ENCODE measurements at places on chromosomes 5 and 9.
A peak's percentile ranks its signal among the peaks of the same experiment; 100 is the strongest.

- DNase-seq, result no peak
These were observed 236.9 kb downstream of the PDE4D start for GRCh38 chr5:59656351-59657254.

DNA sequence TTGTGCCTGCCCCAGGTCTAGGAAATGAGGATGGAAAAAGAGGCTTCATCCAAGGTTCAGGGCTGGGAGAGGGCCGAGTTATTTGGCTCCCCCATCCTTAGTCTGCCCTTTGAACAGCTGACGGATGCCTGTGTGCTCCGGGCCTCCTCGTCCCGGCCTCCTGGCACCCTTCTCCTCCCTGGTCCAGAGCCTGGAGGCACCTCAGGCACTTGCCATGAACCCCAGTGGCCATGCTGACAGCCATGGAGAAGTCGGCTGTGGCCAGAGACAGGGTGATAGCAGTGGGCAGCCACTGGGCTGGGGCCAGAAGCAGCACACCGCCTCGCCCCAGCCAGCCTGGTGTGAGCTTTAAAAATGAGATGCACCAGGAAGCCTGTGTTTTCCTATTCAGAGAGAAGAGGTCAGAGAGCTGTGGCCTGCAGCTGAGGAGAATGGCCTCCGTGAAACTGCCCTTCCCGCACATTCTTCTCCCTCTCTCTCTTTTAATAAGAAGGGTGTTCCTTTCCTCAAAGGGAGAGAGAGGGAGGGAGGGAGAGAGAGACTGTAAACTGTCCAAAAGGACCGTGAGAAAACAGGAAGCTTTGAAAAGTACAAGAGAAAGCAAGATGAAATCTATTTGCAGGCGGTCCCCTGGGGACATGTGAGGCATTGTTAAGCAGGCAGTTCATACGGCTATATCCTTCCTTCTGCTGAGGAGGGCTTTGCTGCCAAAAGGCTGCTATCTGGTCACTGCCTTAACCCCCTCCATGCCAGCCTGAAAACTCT lies 55.3 kb downstream of the ZNF366 start:
- no peak for DNase-seq

DNA sequence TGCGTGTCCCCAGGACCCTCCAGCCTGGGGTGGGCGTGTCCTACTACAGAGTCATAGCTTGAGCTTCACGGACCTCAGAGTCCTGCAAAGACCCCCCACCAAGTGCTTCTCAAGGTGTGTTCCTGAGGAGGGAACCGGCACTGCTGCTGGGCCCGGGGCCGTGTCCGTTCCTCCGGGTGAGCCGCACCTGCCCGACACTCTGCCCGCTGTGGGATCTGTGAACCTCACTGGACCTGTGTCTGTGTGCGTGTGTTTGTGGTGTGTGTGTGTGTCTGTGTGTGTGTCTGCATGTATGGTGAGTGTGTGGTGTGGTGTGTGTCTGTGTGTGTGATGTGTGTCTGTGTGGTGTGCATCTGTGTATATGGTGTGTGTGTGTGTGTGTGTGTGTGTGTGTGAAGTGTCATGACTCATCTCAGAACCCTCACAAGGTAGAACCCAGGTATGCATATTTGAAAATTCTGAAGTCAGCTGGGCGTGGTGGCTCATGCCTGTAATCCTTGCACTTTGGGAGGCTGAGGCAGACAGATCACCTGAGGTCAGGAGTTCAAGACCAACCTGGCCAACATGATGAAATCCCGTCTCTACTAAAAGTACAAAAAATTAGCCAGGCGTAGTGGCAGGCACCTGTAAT lies 40.9 kb upstream of the RXRA start:
- no peak for DNase-seq

- DNase-seq, result no peak
These were observed 26.6 kb upstream of the PIP5K1B start for GRCh38 chr9:68678430-68678829.

DNA sequence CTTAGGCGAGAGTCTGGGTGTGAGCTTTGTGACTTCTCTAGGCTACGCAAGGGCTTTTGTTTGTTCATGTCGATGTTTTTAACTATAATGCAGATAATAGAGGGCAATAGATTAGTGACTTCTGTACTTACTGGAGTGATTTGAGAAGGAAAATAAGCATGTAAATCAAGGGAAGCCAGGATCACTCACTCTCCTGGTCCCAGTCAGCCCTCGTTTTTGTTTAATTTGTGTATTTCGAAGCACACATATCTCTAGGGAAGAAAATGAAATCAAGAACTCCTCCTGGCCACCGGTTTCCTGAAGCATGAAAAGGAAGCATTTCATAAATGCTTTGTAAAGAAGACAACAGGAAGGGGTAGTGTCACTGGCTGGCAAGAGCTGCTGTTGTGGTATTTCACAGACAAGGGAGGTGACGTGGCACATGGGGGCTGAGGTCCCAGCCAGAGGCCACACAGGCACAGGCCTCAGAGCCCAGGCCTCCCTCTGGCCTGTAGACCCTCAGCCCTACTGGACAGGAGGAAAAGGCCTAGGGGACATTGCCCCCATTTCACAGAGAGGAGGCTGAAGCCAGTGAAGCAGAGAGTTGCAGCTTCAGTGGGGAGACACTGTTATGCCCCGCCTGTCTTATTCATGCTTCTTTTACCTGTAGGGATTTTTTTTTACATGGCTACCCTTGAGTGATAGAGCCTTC lies 34.1 kb downstream of the IRF1 start:
- no peak for DNase-seq

- DNase-seq, result no peak
These were observed 240.2 kb downstream of the ARHGAP26 start for GRCh38 chr5:143010351-143010750.

GRCh38 chr5:172793577-172794488 lies 22.8 kb upstream of the DUSP1 start:
- DNase-seq, result no peak

GRCh38 chr5:82735160-82735789 lies 341.9 kb downstream of the TMEM167A start:
- no peak for DNase-seq

DNA sequence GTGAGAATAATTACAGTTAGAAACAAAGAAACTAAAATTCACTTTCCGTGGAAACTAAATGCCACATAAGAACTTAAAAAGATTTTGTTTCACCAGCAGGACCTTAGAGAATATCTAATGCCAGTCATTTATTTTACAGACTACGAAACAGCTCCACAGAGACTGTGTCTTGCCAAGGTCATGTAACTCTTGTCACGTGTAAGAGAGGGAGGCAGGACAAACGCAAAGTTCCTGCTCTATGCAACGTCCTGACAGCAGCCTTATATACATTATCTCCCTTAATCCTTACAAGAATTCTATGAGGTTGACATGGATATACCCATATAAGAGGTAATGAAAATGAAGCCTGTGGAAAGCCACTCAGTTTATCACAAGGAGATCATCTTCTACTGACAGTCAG lies 39.4 kb downstream of the CTNNAL1 start:
- no peak for DNase-seq

DNA sequence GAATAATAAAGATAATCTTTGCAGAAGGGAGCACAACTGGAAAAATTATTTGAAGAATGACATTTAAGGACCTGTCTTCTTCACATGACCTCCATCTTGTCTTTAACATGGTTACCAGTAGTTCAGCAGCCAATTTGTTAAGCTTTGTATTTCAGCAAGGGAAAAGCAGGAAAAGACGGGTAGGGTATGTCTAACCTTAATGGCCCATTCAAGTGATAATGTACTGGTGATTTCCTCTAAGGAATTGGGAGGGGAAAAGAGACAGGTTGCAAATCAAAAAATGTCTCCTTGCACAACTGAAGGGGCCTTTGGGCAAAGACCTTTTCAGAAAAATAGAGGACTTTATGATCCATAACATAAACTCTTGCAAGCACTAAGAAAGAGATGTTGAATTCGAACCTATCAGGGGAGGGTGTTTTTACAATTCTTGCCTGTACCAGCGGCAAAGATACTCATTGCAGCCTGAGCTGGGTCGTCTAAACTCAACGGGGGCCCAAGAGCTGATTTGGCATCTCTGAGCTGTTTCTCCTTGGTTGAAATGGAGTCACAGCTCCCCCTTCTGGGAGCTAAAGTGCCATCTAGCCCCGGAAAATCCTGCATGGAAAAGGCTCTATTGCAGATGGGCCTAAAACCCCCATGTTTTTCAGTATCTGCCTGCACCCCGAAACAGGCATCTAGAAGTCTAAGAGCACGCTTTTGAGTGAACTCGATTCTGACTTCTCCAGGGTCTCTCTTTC lies 3.8 kb downstream of the BRINP1 start:
- peak; percentile 26 for DNase-seq

DNA sequence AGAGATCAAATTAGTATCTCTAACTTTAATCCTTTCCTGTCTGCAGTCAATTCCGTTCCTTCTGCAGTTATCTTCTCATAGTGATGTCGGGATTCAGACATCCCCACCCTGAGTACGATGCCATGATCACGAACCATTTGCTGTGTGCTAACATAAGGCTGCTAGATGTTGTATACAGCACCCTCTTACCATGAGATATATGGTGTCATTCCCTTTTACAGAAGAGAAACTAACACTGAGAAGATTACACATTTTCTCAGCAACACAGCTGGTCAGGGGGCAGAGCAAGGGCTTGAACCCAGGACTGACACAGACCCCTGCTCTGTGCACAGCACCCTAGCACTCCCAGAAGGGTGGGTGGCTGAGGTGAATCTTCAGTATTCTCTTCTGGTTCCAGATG lies 46.9 kb upstream of the HSD17B4 start:
- DNase-seq, result no peak

GRCh38 chr5:6494939-6495338 lies 46.3 kb downstream of the UBE2QL1 start:
- DNase-seq, result no peak

GRCh38 chr9:116928884-116929283 lies 241.8 kb downstream of the TRIM32 start:
- no peak for DNase-seq

- no peak for DNase-seq
These were observed 1.3 kb upstream of the TBC1D2 start for GRCh38 chr9:98256756-98257155.

- DNase-seq, result no peak
These were observed 2300.3 kb downstream of the MAT2B start for GRCh38 chr5:165805756-165806155.

DNA sequence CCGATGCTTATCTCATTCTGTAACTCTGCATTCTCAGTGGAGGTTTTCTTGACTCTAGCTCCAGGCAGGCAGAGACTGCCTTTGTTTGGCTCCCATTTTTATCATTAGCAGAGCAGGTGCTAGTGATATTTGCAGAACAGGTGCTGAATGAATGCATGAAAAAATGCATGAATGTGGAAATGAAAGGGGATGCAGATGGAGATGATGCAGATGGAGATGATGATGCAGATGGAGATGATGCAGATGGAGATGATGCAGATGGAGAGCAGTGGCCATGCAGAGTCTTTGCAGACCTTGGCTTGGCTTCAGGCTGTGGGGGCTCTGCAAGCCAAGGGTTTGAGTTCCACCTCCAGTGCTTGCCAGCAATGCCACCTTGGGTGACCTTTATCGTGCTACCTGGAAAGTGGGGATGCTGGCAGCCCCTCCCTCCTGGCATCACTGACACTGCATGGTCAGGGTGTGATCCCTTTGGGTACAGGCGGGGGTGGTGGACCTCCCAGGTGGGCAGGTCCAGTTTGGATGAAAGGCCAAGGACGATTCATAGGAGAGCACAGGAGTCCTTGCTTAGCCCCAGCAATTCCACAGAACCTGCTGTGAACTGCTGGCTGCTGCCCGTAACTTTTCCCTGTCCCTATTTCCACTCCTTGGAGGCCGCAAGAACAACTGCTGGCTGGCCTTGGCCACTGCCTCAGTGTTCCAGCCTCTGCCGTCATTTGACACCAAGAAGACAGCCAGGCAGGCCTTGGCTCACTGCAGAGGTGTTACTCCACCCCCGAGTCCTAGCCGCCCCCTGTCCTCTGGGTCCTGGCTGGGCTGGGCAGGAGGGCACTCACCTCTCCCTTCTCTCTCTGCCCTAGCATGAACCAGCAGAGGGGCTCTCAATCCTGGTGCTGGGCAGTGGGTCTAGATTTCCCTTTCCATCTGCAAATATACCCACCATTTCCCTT lies 33.0 kb downstream of the ERGIC1 start:
- peak; percentile 18 for DNase-seq

DNA sequence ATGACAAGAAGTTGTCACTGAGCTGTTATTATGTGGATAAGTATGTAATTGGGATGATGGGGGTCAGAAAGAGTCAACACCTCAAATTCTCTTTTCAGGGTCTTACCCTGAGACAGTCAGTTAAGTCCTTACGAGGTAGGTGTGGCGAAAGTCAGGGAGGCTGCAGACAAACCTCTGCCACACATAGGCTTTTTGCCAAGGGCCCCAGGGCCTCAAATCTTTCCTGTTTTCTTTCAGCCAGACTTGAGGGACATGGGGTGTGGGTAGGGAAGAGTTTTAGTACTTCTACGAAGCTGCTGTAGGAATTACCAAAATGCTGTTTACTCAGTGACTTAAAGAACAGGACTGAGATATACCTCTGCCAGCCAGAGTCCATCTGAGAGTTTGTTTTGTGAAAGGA lies 13.8 kb downstream of the OR2S2 start:
- DNase-seq, result no peak

DNA sequence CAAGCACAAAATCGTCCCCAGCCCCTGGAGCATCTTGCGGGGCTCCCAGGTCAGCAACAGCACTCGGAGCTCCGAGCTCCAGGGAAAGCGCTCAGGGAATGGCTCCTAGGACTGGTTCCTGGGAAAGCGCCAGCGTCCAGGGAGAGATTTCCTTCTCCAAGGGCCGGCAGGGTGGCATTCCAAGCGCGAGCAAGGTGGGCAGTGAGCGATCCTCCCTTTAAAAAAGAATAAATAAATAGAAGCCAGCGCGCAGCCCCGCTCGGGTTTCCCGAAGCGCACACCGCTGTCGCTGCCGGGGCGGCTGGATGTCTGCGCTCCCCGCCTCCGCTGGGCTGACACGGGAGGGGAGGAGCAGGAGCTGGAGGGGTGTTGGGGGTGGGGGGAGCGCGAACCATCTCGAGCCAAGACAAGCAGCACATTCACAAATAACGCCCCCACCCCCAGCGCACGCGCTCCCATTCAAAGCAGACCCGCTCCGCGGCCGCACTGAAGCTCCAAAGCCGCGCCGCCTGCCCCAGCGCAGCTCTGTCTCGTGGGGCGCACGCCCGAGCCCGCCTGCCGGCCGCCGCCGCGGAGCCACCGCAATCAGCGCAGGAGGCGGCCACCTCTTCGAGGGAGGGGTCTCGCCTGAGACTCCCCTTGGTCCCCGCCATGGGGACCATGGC lies 327.4 kb downstream of the SH3GL2 start:
- no peak for DNase-seq

DNA sequence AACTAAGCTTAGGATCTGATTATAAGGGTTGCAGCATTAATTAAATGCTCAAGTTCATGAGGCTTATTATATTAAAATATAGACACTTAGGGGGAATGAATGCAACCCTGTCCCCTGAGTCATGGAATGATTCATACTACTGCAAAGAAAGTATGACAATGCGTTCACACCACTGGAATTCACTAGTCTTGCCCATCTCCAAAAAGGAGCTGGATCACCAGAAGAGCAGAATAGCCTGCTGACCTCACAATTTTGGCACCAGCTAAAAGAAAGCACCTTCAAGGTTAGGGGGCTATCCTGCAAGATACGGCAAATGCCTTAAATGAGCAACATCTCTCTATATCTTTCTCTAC lies 32.0 kb upstream of the TMED7 start:
- no peak for DNase-seq
